Heart right ventricle (tissue), 16 donors: ENCODE measurements at places on chromosomes 13 and 19. TPM values are rescaled to one million over a fixed set of nuclear protein-coding genes. Genes with fewer than 3 reads are reported as not detected.

DNA sequence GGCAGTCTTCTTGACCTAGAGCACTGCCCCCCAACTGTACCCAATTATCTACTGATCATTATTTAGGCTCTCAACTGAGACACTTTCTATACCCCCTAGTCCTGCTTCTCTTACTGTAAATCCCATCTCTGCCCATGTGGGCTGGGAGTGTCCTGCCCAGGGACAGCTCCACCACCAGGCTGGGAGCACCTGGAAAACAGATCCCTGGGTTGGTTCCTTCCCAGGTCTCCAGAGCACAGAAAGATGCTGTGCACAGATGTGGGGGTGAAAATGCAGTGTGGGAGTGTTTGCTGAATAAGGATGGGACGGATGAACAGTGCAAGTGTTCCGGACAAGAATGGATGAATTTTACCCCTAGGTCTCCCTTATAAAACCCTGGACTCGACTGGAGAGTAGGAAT, 12.7 kb downstream of the CYP4F2 start:
- no peak for DNase-seq
- no peaks in the 10 kb centered on the region for H3K36me3 ChIP-seq
- H3K4me3 ChIP-seq: no peak overlapping the region
- peaks cover 4% of the 10 kb centered on the region for H3K27me3 ChIP-seq
- no peak overlapping the region for H3K27ac ChIP-seq

GRCh38 chr13:41944229-41944628, 16.7 kb downstream of the VWA8 start:
- H3K27me3 ChIP-seq: no peaks in the 10 kb centered on the region
- H3K4me1 ChIP-seq: peaks cover 13% of the 10 kb centered on the region
- peaks cover 11% of the 10 kb centered on the region for H3K36me3 ChIP-seq
- no peak overlapping the region for H3K4me3 ChIP-seq

DNA sequence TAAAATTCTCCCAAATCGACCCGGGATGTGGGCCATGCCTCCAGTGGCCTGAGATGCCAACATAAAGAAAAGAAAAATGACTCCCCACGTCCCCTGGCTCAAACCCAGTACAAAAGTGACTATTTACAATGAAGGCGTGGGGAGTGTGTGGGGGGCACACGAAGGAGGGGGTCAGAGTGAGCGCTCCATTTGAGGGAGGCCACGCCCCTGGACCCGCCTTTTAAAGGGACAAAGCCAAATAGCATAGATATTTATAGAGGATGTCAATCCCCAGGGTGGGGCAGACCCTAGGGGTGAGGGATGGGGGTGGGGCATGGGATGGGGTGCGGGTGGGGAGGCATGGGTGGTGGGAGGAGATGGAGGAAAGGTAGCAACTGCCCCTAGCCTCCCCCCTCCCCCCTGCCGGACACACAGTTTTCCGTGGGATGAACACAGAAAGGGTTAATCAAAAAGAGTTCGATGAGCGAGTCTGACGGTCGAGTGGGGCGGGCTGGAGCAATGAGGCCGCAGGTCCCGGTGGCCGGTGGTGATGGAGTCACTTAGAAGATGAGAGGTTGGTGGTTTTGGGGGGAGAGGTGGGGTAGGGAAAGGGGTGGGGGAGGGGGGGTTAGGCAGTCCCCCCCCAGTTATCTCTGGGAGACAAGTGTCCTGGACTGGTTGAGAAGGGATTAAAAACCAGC, 20.1 kb upstream of the NANOS2 start:
- H3K27me3 ChIP-seq: peaks cover 32% of the 10 kb centered on the region
- H3K4me3 ChIP-seq: no peak overlapping the region
- H3K27ac ChIP-seq: no peak overlapping the region
- DNase-seq: no peak

DNA sequence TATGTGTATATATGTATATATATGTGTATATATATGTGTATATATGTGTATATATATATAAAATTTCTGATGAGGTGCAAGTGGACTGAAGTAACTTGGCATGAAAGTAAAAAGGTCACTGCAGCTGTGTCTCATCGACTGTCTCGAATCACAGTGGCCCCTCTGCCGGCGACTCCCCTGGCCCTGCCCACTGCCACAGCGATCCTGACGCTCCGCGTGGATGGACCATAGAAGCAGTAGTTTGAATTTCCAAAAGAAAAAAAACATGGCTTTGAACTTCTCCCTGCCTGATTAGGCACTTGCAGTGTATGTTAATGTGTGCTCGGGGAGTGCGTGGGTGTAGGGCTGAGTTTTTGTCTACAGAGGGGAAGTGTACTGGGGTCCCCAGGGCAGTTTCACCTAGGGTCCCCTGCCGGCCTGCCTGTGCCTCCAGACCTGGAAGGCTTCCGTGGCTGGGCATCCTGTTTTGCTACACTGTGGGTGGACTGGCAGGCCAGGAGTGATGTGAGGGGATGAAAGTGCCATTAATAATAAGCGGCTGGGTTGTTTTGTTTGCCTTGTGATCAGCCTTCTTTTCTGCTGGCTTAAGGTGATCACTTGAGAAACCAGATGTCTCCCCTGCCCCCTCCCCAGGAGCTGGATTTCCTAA, 10.8 kb downstream of the ZIC5 start:
- no peak overlapping the region for H3K27ac ChIP-seq
- H3K27me3 ChIP-seq: peaks cover 100% of the 10 kb centered on the region
- DNase-seq: no peak
- H3K4me3 ChIP-seq: no peak overlapping the region

- no peak overlapping the region for H3K27ac ChIP-seq
- H3K4me1 ChIP-seq: no peaks in the 10 kb centered on the region
- no peak for DNase-seq
- no peaks in the 10 kb centered on the region for H3K36me3 ChIP-seq
Observed at GRCh38 chr13:113905942-113906341, 42.1 kb upstream of the GAS6 start.

DNA sequence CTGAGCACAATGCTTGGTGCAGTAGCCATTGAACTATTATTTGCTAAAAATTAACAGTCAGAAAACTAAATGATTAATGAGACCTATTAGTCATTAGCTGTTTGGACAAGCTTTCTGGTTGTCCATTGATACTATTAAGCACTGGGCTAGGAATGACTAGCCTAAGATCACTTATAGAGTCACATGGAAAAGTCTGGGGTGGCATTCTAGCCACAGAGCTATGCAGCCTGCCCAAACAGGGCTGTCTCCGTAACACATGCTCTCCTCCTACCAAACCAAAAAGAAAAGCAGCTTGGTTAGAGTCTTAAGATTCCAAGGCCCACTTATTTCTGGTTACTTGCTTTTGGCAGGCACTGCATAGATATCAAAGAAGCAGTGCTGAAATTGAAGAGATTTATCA, 193.5 kb upstream of the NBEA start:
- peaks cover 42% of the 10 kb centered on the region for H3K4me1 ChIP-seq
- no peak overlapping the region for H3K4me3 ChIP-seq
- H3K27ac ChIP-seq: peak overlapping the region; percentile 82
- no peaks in the 10 kb centered on the region for H3K27me3 ChIP-seq
- DNase-seq: no peak
- H3K36me3 ChIP-seq: no peaks in the 10 kb centered on the region

DNA sequence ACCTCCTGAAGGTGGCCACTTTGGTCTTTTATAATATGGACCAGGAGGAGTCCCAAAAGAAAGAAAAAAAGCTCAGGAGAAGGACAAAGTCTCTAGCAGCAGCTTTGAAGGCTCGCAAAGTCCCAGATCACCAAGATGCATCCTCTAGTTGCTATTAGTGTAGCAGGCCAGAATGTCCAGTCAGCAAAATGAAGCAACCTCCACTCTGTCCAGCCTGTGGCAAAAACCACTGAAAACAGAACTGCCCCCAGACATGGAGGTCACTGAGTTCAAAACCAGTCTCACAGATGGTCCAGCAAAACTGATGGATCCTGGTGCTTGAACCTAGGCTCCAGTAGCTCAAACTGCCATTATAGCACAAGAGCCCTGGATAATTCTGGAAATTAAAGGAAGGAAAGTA, 10.4 kb downstream of the LILRB4 start:
- DNase-seq: no peak
- H3K36me3 ChIP-seq: no peaks in the 10 kb centered on the region
- H3K27me3 ChIP-seq: no peaks in the 10 kb centered on the region
- no peaks in the 10 kb centered on the region for H3K4me1 ChIP-seq

DNA sequence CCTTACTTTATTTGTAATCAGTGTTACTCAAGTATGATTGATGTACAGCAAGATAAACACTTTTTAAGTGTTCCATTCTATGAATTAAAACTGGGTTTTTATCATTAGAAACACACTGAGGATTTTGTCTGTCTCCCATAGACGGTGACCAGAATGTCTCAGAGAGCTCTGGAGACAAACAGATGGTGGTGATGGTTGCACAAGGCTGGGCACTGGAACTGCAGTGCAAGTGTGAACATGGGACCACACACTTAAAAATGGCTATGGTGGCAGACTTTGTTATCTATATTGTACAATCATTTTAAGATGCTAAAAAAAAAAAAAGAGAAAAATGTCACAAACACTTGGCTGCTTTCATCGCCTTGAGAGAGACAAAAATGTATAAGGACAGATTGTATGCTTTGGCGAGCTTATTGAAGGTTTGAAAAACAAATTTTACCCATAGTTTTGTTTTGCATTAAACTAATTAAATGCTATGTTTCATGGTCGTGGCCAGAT, 273.0 kb downstream of the SHISA2 start:
- H3K27ac ChIP-seq: no peak overlapping the region
- H3K4me1 ChIP-seq: no peaks in the 10 kb centered on the region
- no peaks in the 10 kb centered on the region for H3K27me3 ChIP-seq
- DNase-seq: no peak
- H3K4me3 ChIP-seq: no peak overlapping the region

MYBPC2 gene
- total RNA-seq: 0.35 TPM

RASAL3 gene
- 1.0 TPM for total RNA-seq

LCP1 gene
- total RNA-seq: 26.5 TPM

PSG4 gene
- total RNA-seq: not detected
